ENCODE measurements at places on chromosomes 1 and 21.
A peak's percentile ranks its signal among the peaks of the same experiment; 100 is the strongest.

DNA sequence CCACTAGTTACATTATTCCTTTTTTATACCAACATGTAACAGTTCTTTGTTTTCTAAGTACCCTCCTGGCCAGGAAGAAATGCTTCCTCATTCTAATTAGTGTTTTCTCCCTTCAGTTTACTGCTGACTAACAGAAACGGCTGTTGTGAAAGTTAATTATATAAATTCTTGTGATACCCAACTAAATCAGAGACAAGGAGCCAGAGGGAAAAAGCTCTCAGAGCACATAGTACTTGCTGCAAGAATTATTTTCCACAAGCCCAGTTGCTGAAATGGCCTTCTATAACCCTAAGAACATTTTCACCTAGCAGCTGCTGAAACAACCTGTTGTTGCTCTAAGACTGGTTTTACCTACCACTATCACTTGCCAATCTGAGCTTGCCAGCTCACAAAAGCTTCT is 82.4 kb downstream of the FAF1 start:
- H3K4me3 ChIP-seq = no peak overlapping the region
- no peaks in the 10 kb centered on the region for H3K27me3 ChIP-seq
- no peaks in the 10 kb centered on the region for H3K36me3 ChIP-seq

DNA sequence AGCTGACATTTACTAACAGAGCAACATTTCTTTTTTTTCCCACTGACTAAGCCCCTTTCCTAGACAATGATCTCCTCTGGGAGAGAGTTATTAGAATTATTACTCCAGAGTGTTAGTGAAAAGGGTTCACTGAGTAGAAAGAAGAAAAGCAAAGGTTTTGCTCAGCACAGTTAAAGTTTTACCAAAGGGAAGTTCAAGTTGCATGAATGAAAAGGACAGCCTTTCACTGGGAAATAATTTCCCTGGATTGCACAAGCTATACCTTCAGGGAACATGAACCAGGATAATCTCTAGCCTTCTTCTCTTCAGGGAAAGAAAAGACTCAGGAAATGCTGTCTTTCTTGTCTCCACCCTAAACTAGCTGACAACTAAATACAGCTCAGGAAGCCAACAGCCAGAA is 71.4 kb upstream of the ESRRG start:
- DNase-seq = no peak
- no peaks in the 10 kb centered on the region for H3K36me3 ChIP-seq
- no peaks in the 10 kb centered on the region for H3K4me1 ChIP-seq
- no peaks in the 10 kb centered on the region for H3K27me3 ChIP-seq
- no peak overlapping the region for H3K4me3 ChIP-seq
- H3K27ac ChIP-seq = no peak overlapping the region

DNA sequence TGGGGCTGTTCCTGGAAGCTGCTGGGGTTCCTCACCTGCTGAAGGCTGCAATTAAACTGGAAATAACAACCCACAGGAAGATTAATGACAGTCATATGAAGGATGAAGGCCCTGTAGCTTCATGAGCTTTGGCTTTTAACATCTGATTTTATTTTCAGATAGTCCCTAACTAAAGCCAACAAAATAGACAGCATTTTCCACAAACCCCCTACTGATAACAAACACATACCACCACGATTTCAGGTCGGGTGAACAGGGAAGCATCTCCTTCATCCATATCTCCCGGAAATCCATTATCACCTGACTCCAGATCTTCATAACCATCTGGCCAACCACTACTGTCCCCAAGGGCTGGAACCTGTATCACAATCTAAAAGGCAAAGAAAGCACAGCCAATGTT is 169.6 kb downstream of the TGFBR3 start:
- no peak overlapping the region for H3K27ac ChIP-seq
- no peak overlapping the region for H3K4me3 ChIP-seq
- no peaks in the 10 kb centered on the region for H3K27me3 ChIP-seq
- no peak for DNase-seq

- H3K4me3 ChIP-seq = no peak overlapping the region
- H3K36me3 ChIP-seq = no peaks in the 10 kb centered on the region
- no peak for DNase-seq
- no peak overlapping the region for H3K27ac ChIP-seq
Measured at GRCh38 chr1:230639714-230640209, 2.5 kb upstream of the COG2 start.

- no peak overlapping the region for H3K27ac ChIP-seq
- no peaks in the 10 kb centered on the region for H3K36me3 ChIP-seq
- no peaks in the 10 kb centered on the region for H3K27me3 ChIP-seq
- H3K4me3 ChIP-seq = no peak overlapping the region
Measured at GRCh38 chr1:21607549-21608529, 61.3 kb downstream of the RAP1GAP start.

DNA sequence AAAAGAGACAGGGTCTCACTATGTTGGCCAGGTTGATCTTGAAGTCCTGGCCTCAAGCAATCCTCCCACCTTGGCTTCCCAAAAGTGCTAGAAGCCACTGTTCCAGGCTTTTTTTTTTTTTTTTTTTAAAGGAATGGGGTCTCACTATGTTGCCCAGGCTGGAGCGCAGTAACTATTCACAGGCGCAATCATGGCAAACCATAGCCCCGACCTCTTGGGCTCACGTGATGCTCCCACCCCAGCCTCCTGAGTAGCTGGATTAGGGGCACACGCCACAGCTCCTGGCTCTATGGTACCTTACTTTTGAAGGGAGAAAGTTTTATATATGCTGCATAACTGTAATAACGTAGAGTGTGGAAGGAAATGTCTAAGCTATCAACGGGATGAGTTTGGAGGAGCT is 5.7 kb upstream of the ATP13A2 start:
- no peaks in the 10 kb centered on the region for H3K27me3 ChIP-seq
- H3K27ac ChIP-seq = no peak overlapping the region
- DNase-seq = no peak
- no peaks in the 10 kb centered on the region for H3K4me1 ChIP-seq

- no peaks in the 10 kb centered on the region for H3K36me3 ChIP-seq
- peaks cover 78% of the 10 kb centered on the region for H3K4me1 ChIP-seq
- no peak overlapping the region for H3K4me3 ChIP-seq
- H3K27ac ChIP-seq = peak overlapping the region; percentile 92
Measured at GRCh38 chr1:21341022-21341421, 50.8 kb upstream of the ECE1 start.

- H3K4me1 ChIP-seq = no peaks in the 10 kb centered on the region
- H3K4me3 ChIP-seq = no peak overlapping the region
- H3K27ac ChIP-seq = no peak overlapping the region
- no peak for DNase-seq
Measured at GRCh38 chr1:16464917-16465625, 24.5 kb downstream of the NECAP2 start.

GRCh38 chr1:246178717-246179311 is 328.3 kb downstream of the SMYD3 start:
- no peaks in the 10 kb centered on the region for H3K4me1 ChIP-seq
- no peak overlapping the region for H3K4me3 ChIP-seq
- no peak for DNase-seq
- no peak overlapping the region for H3K27ac ChIP-seq
- no peaks in the 10 kb centered on the region for H3K36me3 ChIP-seq
- no peaks in the 10 kb centered on the region for H3K27me3 ChIP-seq

DNA sequence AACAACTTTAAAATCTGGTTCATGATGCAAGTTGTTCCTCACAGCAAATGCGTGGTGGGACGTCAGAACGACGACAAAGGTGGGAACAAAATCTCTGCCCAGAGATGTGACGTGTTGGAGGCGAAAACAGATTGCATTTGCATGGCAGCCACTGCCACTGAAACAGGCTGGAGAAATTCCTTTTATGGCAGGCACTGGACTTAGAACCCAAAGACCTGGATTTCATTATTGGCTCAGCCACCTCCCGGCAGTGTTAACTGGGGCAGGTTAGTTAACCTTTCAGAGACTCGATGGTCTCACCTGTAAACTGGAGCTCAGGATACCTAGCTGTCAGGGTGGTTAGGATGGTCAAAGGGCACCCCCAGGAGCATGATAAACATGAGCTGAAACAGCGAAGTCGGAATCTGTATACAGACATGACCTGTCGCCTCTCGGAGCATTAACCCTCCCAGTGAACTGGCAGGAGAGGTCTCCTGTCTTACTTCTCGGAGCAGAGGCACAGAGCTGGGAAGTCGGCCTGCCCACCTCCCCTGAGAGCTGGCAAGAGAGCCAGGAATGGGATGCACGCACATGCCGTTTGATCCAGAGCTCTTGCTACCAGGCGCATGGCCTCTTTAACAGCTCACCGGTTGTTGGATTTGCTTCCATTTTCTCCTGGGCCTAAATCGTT is 59.2 kb upstream of the TARBP1 start:
- H3K27ac ChIP-seq = peak overlapping the region; percentile 99
- H3K4me3 ChIP-seq = no peak overlapping the region
- H3K36me3 ChIP-seq = no peaks in the 10 kb centered on the region

- no peaks in the 10 kb centered on the region for H3K27me3 ChIP-seq
- DNase-seq = no peak
- H3K27ac ChIP-seq = no peak overlapping the region
- no peak overlapping the region for H3K4me3 ChIP-seq
- H3K4me1 ChIP-seq = peaks cover 10% of the 10 kb centered on the region
Measured at GRCh38 chr1:153643816-153644215, 9.9 kb downstream of the CHTOP start.

DNA sequence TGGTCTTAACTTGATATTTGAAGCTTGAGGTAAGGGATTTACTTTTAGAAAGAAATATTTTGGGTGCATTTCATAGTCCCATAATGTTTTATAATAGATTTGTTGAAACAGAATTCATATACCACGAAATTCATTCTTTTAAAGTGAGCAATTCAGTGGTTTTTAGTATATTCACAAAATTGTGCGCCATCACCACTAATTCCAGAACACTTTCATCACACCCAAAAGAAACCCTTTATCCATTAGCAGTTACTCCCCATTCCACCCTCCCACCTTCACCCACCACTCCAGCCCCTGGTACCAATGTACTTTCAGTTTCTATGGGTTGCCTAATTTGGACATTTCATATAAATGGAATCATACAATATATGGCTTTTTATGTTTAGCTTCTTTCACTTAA is 38.9 kb upstream of the DMRTB1 start:
- H3K27ac ChIP-seq = no peak overlapping the region
- H3K4me3 ChIP-seq = no peak overlapping the region
- no peaks in the 10 kb centered on the region for H3K4me1 ChIP-seq
- no peaks in the 10 kb centered on the region for H3K36me3 ChIP-seq
- no peak for DNase-seq
- H3K27me3 ChIP-seq = no peaks in the 10 kb centered on the region

GRCh38 chr1:195415584-195415983 is 1192.7 kb downstream of the KCNT2 start:
- H3K4me1 ChIP-seq = no peaks in the 10 kb centered on the region
- H3K27me3 ChIP-seq = no peaks in the 10 kb centered on the region
- no peak overlapping the region for H3K4me3 ChIP-seq

GRCh38 chr1:151909167-151910149 is at the start of gene THEM4:
Gene THEM4, minus strand, starts transcription at chr1:151909511. Its CDS starts 53 bp downstream, at chr1:151909458.
- H3K36me3 ChIP-seq = no peaks in the 10 kb centered on the region
- H3K4me1 ChIP-seq = peaks cover 20% of the 10 kb centered on the region
- peak; percentile 95 for DNase-seq

DNA sequence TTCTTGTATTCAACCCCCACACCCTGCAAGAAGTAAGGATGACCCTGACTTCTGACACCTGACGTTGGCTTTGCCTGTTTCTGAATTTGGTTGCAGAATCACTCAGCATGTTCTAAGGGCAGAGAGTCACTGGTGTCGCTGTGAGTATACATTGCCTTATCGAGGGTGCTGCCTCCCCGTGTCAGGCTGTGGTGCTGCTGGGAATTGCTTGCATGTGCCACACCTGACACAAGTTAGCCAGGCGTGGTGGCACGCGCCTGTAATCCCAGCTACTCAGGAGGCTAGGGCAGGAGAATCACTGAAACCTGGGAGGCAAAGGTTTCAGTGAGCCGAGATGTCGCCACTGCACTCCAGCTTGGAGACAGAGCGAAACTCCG is 45.9 kb downstream of the WDR4 start:
- DNase-seq = no peak
- H3K36me3 ChIP-seq = no peaks in the 10 kb centered on the region
- H3K27ac ChIP-seq = no peak overlapping the region
- no peak overlapping the region for H3K4me3 ChIP-seq
- H3K4me1 ChIP-seq = no peaks in the 10 kb centered on the region
- peaks cover 3% of the 10 kb centered on the region for H3K27me3 ChIP-seq

- H3K27me3 ChIP-seq = no peaks in the 10 kb centered on the region
- no peak for DNase-seq
- H3K36me3 ChIP-seq = no peaks in the 10 kb centered on the region
- H3K27ac ChIP-seq = no peak overlapping the region
Measured at GRCh38 chr1:214467078-214467585, 84.3 kb downstream of the PTPN14 start.

DNA sequence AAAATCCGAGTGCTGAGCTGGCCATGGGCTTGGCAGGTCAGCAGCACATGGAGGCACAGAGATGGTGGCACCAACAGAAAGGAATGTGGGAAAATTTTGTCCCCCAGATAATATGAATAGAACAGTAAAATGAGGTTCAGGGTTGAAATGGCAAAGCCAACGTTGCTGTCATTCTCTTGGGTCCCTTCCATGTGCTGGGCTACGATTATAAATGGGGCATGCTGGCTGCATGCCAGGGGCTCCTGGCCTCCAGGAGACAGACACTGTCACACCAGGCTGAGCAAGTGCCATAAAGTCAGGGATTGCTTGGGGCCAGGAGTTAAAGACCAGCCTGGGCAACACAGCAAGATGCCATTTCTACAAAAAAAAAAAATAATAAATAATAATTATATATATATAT is 77.1 kb downstream of the TOMM20 start:
- no peaks in the 10 kb centered on the region for H3K27me3 ChIP-seq
- no peak for DNase-seq
- peaks cover 21% of the 10 kb centered on the region for H3K4me1 ChIP-seq
- H3K27ac ChIP-seq = peak overlapping the region; percentile 58

GRCh38 chr1:92126088-92126487 is 45.9 kb downstream of the BTBD8 start:
- no peak overlapping the region for H3K27ac ChIP-seq
- no peak for DNase-seq
- no peaks in the 10 kb centered on the region for H3K27me3 ChIP-seq
- no peak overlapping the region for H3K4me3 ChIP-seq
- H3K36me3 ChIP-seq = peaks cover 4% of the 10 kb centered on the region

- no peaks in the 10 kb centered on the region for H3K36me3 ChIP-seq
- no peak overlapping the region for H3K27ac ChIP-seq
- H3K4me3 ChIP-seq = no peak overlapping the region
- DNase-seq = no peak
- H3K4me1 ChIP-seq = no peaks in the 10 kb centered on the region
- H3K27me3 ChIP-seq = no peaks in the 10 kb centered on the region
Measured at GRCh38 chr1:213953806-213954205, 34.0 kb upstream of the PROX1 start.

- H3K27me3 ChIP-seq = no peaks in the 10 kb centered on the region
- no peaks in the 10 kb centered on the region for H3K36me3 ChIP-seq
Measured at GRCh38 chr1:154431586-154432373, 26.6 kb downstream of the IL6R start.

GRCh38 chr1:162696286-162696862 is 64.1 kb downstream of the DDR2 start:
- no peak overlapping the region for H3K27ac ChIP-seq
- H3K27me3 ChIP-seq = no peaks in the 10 kb centered on the region
- peak overlapping the region; percentile 0 for H3K4me3 ChIP-seq

- H3K36me3 ChIP-seq = no peaks in the 10 kb centered on the region
- no peak overlapping the region for H3K27ac ChIP-seq
- H3K4me1 ChIP-seq = no peaks in the 10 kb centered on the region
- no peak for DNase-seq
- no peak overlapping the region for H3K4me3 ChIP-seq
Measured at GRCh38 chr1:161492827-161493226, 12.4 kb upstream of the FCGR2A start.

- peaks cover 40% of the 10 kb centered on the region for H3K4me1 ChIP-seq
- DNase-seq = no peak
- H3K36me3 ChIP-seq = no peaks in the 10 kb centered on the region
- no peaks in the 10 kb centered on the region for H3K27me3 ChIP-seq
Measured at GRCh38 chr1:201676197-201676596, 137.3 kb downstream of the NAV1 start.

GRCh38 chr1:76939817-76940216 is 72.5 kb downstream of the ST6GALNAC5 start:
- H3K4me1 ChIP-seq = no peaks in the 10 kb centered on the region
- no peak overlapping the region for H3K4me3 ChIP-seq
- no peaks in the 10 kb centered on the region for H3K27me3 ChIP-seq
- no peak for DNase-seq

Data from thoracic aorta (tissue), 2 donors.